ENCODE measurements at places on chromosomes 11 and 22.
A peak's percentile ranks its signal among the peaks of the same experiment; 100 is the strongest.

DNA sequence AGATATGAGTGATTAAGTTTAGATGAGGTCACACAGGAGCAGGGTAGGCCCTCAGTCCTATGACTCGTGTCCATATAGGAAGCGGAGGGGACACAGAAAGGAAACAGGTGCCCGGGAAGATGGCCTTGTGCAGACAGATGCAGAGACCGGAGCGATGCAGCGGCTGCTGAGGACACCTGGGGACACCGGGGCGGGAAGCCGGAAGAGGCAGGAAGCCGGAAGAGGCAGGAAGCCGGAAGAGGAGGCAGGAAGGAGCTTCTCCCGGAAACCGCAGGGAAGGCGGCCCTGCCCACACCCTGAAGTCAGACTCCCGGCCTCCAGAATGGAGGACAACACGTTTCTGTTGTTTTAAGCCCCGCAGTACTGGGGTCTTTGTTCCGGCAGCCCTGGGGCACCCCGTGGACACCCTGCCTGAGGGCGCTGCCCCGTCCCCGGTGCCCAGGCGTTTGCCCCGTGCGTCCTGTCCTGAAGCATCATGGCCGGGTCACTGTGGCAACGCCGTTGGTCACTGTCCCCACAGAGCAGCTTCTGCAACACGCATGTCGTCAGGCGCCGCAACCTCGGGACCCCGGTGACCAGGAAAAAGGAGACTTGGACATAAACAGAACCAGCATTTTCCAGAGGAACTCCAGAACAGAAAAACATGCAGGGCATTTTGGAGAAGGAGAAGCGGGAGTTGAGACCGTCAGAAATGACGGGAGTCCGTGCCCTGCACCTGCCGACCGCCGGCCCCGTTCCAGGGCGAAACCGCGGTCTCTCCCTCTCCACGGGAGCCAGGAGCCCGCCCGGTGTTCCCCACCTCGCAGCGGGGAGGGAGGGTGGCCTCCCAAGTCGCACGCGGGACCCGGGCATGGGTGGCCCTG, 103.4 kb downstream of the BRD1 start:
- DNase-seq = no peak

DNA sequence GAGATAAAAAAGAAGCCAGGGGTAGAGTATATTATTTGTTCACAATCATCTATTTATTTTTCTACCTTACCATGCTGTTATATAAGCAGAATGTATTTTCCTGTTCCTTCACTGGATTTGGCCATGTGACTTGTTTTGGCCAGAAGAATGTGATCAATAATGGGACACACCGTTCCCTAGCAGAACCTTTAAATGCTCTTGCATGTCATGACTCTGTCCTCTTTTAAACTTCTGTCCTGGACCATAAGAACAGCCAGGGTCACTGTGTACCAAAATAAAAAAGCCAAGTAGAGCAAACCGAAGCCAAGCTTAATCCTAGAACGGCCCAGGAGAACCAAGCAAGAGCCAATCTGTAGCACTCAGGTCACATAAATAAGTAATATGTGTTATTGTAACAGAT, 1682.4 kb downstream of the LRRC4C start:
- DNase-seq = no peak

- DNase-seq = no peak
Measured at GRCh38 chr22:22368516-22368915, 123.9 kb downstream of the VPREB1 start.

DNA sequence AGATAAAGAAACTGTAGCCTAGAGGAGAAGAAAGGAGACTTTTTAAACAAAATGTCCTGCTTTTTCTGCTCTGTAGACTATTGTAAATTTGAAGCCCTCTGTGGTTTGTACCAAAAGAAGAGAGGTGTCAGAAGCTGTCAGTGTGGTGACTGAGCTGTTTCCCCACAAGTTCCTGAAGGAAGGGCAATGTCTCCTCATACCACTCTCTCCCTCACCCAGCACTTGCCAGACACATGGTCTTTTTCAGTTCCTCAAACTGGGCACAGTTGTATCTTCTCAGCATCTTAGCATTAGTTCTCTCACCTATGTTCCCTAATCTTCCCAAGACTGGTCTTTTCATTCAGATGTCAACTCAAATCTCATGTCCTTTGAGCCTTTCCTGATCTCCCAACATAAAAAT, 4.3 kb downstream of the BCO2 start:
- DNase-seq = no peak

- no peak for DNase-seq
Measured at GRCh38 chr11:64967375-64967774, 4.5 kb downstream of the MAJIN start.

- DNase-seq = peak; percentile 49
Measured at GRCh38 chr11:129930296-129930695, 34.9 kb upstream of the NFRKB start.

- DNase-seq = no peak
Measured at GRCh38 chr11:77771135-77771534, 49.4 kb downstream of the RSF1 start.

GRCh38 chr11:11620921-11621572, 758 bp downstream of the GALNT18 start:
- peak; percentile 59 for DNase-seq

DNA sequence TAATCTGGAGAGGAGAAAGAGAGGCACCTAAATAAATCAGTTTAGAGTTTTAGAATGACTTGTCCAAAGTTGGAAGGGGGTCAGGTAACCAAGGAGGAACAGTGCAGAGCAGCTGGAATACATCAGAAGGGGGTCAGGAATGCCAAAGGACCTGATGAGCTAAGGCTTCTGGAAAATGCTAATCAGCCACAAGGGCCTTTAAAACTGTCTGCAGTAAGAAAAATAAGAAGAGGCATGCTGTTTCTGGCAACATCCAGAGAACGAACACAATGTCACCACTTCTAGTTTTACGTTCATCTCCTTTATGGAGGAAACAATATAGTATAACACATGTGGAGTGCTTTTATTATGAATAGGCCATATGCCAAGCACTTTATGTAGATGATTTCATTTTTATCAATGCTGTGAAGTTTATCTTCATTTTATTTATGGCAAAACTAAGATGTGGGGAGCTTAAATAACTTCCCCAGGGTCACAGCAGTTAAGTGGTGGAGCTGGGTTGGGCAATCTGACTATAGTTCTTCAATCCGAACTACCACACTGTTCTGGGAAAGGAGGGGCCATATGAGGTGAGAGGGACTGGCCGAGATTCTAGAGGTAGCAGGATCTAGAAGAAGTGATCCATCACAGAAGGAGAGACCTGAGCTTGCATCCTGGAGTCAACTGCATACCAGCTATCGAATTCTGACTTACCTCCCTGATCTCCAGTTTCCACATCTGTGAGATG, 22.6 kb downstream of the ACO2 start:
- DNase-seq = no peak

GRCh38 chr22:49554741-49555140, 272.9 kb downstream of the BRD1 start:
- no peak for DNase-seq

DNA sequence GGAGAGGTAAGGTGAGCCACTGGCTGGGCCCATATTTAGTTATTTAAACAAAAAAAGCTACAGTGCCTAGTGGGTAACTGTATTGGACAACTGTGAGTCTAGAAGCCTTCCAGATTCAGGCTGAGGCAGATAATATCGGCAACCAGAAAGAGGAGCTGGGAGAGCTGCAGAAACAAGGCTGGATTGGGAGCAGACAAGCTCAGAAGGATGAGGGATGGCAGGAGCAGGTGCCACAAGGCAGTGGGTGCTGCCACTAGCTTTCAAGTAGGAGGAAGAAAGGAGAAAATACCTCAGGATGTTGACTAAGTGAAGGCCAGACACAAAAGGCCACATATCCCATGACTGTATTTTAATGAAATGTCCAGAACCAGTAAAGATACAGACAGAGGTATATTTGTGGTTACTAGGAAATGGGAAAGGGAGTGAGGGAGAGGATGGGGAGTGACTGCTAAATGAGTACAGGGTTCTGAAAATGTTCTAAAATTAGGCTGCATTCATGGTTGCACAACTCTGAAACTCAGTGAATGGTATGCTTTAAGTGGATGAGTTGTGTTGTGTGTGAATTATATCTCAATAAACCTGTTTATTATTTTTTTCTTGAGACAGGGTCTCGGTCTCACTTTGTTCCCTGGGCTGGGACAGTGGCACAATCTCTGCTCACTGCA, 11.8 kb upstream of the RAPSN start:
- no peak for DNase-seq

GRCh38 chr11:121667836-121668235, 215.1 kb upstream of the SORL1-AS1 start:
- DNase-seq = no peak

- DNase-seq = peak; percentile 35
Measured at GRCh38 chr11:15223318-15223717, 108.6 kb downstream of the INSC start.
